ENCODE measurements at places on chromosomes 1 and 21.

GRCh38 chr1:221916176-221916575, 174.3 kb upstream of the DUSP10 start:
- no peak for DNase-seq

DNA sequence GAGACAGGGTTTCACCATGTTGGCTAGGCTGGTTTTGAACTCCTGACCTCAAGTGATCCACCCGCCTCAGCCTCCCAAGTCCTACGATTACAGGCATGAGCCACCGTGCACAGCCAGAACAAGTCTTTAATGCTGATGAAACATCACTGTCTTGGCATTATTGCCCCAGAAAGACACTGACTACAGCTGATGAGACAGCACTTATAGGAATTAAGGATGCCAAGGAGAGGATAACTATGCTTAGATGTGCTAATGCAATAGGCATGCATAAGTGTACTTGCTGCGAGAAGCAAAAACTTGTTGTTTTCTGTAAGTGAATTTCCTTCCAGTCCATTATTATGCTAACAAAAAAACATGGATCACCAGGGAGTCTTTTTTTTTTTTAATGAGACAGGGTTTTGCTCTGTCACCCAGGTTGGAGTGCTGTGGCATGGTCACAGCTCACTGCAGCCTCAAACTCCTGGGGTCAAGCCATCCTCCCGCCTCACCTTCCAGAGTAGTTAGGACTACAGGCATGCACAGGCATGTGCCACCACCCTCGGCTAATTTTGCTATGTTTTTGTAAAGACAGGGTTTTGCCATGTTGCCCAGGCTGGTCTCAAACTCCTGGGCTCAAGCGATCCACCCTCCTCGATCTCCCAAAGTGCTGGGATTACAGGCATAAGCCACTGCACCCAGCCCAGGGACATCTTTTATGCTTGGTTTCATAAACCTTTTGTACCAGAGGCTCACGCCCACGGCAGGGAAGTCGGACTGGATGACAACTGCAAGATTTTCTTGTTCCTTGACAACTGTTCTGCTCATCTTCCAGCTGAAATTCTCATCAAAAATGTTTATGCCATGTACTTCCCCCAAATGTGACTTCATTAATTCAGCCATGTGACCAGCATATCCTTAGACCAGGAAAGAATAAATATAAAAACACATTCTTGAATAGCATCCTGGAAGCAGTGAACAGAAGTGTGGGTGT, 23.1 kb downstream of the RHEX start:
- DNase-seq, result no peak

DNA sequence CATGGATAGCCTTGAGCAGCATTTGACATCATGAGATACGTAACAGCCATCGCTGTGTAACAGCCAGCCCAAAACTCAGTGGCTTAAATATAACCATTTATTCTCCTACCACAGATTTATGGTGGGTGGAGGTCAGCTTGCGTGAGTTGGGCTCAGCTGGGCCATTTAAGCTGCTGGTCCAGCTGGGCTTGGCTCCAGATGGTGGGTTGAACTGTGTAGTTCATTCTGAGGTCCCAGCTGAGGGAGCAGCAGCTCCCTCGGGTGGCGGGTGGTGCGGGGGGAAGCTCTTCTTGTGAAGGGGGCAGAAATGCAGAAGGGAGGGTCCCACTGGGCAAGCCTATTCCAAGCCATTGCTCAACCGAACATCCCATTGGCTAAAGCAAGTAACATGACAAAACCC, 75.9 kb downstream of the IGSF21 start:
- DNase-seq, result no peak

GRCh38 chr21:29550205-29550604, 251.5 kb downstream of the BACH1 start:
- no peak for DNase-seq

DNA sequence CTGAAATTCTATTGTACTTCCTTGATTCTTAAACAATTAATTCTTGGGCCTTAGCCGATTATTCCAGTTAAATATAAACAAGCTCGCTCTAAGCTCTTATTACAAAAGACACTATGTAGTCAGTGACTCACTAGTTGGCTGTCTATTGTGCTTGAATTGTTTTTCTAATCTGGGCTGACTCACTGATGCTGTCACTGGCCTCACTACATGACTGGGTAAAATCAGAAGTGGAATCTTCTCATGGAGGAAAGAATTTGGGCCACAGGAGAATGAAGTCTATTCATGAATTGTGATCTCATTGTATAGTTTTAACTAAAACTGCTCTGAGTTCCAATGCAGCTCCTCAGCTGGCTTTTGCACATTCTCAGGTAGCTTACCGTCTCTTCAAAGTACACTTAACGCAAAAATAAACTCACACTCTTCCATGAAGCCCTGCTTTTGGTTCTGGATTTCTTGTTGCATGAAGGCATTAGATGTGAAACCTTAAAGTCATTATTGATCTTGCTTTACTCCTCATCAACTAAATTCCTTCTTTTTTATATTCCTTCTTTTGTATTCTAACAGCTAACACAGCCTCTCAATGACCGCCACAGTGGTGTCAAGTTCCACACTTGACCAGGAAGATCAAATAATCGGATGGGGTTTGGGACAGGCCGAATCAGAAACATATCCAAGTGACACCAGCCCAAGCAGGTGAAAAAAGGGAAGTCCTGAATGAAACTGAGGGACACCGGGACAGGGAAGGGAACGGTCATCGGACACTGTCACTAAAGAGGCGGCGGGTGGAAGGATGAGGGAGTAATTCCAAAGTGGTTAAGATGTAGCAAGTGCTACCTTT, 80.9 kb upstream of the LBR start:
- DNase-seq, result no peak

- DNase-seq, result no peak
Measured at GRCh38 chr21:41643246-41643966, 123.4 kb downstream of the RIPK4 start.

DNA sequence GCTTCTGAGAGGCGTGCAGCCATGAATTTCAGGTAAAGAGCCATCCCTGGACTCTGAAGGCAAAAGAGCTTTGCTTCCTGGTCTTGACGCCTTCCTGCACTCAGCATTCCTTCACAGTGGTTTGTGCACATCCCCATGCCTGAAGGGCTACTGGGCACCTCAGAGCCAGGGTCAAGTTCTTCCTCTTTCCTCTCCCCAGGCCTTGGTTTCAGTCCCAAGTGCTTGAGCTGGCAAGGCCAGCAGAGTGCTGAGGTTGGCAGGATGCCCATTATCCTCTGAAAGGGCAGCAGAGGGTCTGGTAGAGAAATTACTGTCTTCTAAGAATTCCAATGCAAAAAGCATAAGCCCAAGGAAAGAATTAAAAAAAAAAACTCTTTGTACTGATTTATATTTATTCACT, 1064.9 kb downstream of the TTLL7 start:
- no peak for DNase-seq

DNA sequence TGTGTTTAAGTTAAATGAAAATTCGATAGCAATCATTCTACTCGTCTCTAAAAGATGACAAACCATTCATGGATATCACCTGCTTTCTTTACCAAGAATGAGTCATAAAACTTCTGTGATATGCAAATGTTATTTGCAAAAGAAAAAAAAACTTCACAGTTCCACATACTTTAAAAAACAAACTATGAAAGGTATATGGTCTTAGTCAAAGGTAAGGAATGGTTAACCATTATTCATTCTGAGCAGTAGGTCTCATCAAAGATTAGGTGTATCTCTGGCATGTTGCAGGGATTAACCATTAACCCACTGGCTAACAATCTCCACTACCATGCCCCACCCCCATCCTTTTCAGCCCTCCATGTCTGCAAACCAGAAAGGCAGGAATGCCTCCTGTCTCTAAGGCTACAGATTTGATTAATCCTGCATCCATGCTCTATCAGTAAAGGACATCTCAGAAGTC, 44.4 kb downstream of the PTPN14 start:
- no peak for DNase-seq

DNA sequence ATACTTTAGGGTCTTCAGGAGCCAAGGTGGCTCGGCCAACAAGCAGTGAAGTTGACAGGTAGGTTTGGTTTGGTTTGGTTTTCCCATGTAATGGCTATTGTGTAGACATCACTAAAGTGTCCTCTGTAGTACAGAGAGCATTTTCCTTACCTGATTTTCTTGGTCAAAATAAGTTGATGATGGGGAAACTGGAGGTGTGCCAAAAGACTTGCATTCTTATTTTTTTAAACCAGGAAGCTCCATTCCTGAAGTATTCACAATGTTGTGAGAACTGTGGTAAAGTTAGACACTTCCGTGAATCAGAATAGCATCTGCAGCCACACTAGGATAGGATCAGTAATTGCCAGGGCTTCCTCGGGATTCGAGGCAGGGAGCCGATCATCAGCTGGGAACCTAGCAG, 2.9 kb downstream of the ZBTB37 start:
- no peak for DNase-seq

DNA sequence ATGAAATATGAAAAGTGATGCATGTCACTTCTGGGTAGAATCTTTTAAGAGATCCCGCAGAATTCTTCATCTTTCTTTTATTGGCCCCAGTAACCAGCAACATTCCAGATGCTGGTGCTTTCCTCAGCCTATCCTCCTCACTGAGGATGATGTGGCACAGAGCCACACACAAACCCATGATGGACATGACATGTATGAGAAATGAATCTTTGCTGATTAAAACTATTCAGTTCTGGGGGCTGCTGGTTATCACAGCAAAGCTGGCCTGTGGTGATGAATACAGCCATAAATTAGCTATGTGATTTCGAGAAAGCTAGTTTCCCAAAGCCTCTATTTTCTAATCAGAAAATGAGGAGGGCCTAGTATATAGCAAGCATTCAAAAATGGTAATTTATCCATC, 8.3 kb upstream of the ERICH3 start:
- no peak for DNase-seq

DNA sequence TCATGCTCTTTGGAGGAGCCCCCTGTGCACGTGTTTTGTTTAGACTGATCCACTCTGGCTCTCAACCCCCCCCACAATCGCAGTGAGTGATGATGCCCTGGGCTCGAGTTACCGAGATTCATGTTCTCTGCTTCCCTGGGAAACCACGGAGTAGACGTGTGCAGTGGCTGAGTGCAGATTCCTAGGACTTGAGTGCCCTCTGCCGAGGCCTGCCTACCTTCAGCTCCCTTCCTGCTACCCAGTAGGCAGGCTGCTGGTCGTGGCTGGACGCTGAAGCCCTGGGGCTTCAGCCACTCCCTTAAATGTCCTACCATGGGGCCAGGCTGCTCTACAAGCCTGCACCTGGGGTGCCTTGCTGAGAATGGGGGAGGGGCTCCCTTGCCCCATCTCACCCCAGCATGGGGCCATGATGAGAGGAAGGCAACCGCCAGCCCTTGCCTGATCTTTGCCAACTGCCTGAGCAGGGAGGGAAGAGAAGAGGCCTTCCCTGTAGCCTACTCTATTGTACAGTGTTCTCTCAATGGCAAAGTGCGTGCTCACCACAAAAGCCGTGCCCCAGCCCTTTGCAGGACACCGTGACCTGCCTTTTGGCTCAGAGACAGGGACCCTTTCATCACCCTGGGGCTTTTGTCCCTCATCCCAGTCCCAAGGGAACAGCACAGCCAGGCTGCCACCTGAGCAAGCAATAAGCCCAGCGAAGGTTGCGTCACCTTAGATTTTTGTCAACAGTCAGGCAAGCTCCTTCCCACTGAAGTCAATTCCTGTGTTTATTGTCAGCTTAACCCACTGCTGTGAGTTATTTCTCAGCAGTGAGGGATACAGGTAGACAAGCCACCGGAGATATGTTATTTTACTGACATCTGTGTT, 4.1 kb upstream of the GRIK3 start:
- no peak for DNase-seq

GRCh38 chr1:39076799-39077148, 50.6 kb downstream of the NDUFS5 start:
- no peak for DNase-seq

DNA sequence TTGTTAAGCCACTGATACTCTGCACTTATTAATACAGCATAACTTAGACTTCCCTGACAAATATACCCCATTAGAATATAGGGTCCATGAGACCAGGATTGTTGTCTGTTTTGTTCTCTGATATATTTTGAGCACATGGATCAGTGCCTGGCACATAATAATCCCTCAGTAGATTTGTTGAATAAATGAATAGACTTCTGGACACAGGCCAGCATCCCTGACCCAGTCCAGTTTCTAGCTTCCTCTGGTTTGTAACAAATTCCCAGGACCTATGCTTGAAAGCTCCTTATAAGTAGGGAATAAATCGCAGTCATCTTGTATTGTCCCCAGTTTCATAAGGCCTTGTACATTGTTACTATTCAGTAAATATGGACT, 58.2 kb upstream of the GADD45A start:
- no peak for DNase-seq

DNA sequence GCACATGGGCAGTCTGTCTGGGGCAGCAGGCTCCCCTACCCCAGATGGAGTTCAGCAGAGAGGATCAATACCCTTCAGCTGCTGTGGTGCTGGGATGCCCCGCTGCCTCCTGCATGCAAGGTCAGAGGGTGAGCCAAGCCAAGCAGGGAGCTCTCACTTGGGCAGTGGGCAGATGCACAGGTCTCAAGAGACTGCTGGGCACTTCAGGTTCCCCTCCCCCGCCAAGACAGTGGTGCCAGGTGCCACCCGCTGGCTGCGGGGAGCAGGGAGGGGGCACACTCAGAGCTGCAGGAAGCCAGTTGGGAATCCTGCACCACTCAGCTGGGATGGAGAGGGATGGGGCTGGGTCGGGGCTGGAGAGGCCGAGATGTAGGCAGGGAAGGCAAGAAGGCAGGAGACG, 15.8 kb upstream of the EVA1B start:
- DNase-seq, result no peak
